ENCODE measurements at places on chromosomes 3 and 15. TPM values are rescaled to one million over a fixed set of nuclear protein-coding genes. Genes with fewer than 3 reads are reported as not detected.

The FBXW12 gene
- total RNA-seq, result not detected

The CASR gene
- total RNA-seq, result not detected

DNA sequence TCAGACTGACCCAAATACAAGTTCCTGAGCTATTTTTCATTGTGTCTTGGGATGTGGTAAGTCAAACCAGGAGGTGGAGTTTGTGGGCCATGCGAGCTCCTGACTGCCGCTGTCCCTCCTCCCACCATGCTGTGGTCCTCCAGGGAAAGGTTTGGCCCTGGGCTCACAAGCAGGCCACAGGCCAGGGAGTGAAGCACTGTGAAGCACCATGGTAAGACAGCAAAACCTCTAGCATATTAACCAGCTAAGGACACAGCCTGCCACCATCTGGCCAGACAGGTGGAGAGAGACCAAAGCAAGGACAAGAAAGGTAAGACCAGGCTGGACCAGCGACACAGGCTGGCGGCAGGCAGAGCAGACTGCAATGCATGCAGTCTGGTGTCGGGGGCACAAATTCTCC is 15.3 kb downstream of the RAB43 start:
- no peak for DNase-seq

- no peak for DNase-seq
Measured at GRCh38 chr15:73329501-73330200, 39.1 kb downstream of the HCN4 start.

GRCh38 chr3:49654955-49655556 is 19.1 kb upstream of the APEH start:
- no peak for DNase-seq

DNA sequence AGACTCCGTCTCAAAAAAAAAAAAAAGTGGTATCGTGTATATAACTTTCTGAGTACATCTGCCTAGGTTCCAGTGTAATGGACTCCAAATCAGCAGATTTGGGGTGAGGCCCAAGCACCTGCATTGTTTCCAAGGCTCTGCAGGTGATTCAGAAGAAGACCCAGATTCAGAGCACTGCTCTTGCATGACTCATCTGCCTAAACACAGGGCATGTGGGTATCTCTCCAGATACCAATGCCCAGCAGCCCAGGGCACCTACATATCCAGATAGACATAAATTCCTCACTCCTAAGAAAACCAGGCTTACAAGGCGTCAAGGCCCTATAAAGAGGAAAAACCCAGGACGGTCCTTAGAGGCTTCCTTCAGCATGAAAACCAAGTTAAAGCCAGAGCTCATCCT is 24.3 kb downstream of the NDUFAF1 start:
- DNase-seq, result no peak
